ENCODE measurements at places on chromosomes 13 and 19.
A peak's percentile ranks its signal among the peaks of the same experiment; 100 is the strongest.

GRCh38 chr19:45773384-45773783, 4.3 kb upstream of the SIX5 start:
- H3K36me3 ChIP-seq = peaks cover 17% of the 10 kb centered on the region
- no peak for DNase-seq
- peaks cover 5% of the 10 kb centered on the region for H3K4me1 ChIP-seq
- H3K27me3 ChIP-seq = no peaks in the 10 kb centered on the region
- no peak overlapping the region for H3K4me3 ChIP-seq

DNA sequence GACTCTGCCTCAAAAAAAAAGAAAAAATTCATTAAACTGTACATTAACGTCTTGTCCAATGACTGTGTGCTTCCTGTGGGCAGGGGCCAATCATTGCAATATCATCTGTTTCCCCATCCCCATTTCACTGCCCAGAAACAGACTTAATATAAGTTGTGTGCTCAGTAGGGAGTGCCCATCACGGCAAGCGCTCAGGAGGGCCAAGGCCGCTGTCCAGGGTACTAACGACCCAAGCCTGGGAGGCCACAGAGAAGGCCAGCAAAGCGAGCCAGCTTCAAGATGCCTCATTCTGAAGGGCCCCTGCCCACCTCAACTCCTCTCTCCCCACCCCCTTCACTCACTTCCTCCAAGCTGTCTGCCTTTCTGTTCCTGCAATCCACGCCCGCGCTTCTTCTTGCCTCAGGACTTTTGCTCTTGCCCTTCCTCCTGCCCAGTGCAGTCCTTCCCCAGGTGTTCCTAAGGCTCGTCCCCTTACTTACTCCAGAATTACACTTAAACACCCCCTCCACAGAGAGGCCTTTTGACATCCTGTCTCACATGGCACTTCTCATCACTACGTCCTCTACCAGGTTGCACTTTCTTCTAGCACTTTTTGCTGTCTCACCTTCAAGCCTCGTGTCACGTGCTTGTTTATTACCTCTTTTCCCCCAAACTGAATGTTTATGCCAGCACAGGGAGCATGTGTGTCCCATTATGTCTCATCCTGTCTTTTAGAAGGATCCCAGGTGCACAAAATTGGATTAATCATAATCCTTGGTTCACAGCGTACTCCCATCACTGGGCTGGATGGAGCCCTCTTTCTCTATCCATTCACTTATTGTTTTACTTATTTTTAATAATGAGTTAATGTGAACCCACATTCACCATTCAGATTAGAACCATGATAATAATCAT, 11.3 kb upstream of the POU2F2 start:
- no peak overlapping the region for H3K27ac ChIP-seq
- H3K27me3 ChIP-seq = peaks cover 14% of the 10 kb centered on the region
- H3K4me3 ChIP-seq = no peak overlapping the region
- DNase-seq = no peak

DNA sequence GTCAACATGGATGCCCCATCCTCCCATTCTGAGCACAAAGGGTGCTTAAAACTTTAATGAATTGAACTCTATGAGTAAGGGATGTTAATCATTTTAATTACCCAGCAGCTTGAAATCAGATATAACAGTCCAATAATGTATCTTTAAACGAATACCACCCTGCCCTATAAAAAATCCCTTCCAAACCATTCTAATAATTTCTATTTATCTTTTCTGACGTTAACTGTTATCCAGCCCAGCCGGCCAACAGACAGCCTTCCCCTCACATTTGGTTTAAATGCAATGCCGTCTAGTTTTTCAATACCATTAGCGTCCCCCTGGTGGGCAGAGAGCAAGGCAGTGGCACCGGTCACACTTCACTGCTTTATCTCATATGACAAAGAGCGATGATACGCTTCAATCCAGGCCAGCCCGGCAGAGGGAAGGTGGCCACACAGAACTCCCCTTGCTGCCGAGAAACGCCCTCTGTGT, 402.2 kb upstream of the ZNF507 start:
- DNase-seq = no peak
- H3K27me3 ChIP-seq = no peaks in the 10 kb centered on the region
- no peaks in the 10 kb centered on the region for H3K36me3 ChIP-seq

- H3K4me3 ChIP-seq = no peak overlapping the region
- no peak for DNase-seq
These were observed 25.8 kb upstream of the MAP3K10 start for GRCh38 chr19:40165362-40165937.

GRCh38 chr19:13996928-13997630, 9.0 kb downstream of the RFX1 start:
- no peak for DNase-seq
- peaks cover 6% of the 10 kb centered on the region for H3K36me3 ChIP-seq
- H3K4me1 ChIP-seq = peaks cover 5% of the 10 kb centered on the region
- H3K27ac ChIP-seq = no peak overlapping the region
- no peaks in the 10 kb centered on the region for H3K27me3 ChIP-seq
- no peak overlapping the region for H3K4me3 ChIP-seq

DNA sequence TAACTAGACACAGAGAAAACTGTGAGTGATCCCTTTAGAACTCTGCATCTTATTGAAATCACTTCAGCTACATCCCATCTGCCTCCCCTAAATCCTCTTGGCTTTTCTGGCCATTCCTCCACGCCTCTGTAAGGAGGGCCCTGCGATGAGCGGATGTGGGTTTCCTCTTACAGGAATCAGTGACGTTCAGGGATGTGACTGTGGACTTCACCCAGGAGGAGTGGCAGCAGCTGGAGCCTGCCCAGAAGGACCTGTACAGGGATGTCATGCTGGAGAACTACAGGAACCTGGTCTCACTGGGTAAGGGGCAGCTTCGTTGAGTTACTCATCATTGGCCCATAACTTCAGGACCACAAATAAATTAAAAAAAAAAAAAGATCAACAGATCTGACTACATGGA, 18.5 kb downstream of the ZNF71 start:
- no peak overlapping the region for H3K27ac ChIP-seq
- no peak overlapping the region for H3K4me3 ChIP-seq
- no peak for DNase-seq
- H3K4me1 ChIP-seq = no peaks in the 10 kb centered on the region
- no peaks in the 10 kb centered on the region for H3K36me3 ChIP-seq

GRCh38 chr13:97834250-97834649, 119.2 kb upstream of the IPO5 start:
- no peaks in the 10 kb centered on the region for H3K27me3 ChIP-seq
- no peak overlapping the region for H3K27ac ChIP-seq
- H3K4me1 ChIP-seq = no peaks in the 10 kb centered on the region

GRCh38 chr13:36493046-36493445, 60.8 kb downstream of the CCNA1 start:
- no peaks in the 10 kb centered on the region for H3K4me1 ChIP-seq
- H3K4me3 ChIP-seq = no peak overlapping the region
- DNase-seq = no peak
- H3K27me3 ChIP-seq = no peaks in the 10 kb centered on the region

DNA sequence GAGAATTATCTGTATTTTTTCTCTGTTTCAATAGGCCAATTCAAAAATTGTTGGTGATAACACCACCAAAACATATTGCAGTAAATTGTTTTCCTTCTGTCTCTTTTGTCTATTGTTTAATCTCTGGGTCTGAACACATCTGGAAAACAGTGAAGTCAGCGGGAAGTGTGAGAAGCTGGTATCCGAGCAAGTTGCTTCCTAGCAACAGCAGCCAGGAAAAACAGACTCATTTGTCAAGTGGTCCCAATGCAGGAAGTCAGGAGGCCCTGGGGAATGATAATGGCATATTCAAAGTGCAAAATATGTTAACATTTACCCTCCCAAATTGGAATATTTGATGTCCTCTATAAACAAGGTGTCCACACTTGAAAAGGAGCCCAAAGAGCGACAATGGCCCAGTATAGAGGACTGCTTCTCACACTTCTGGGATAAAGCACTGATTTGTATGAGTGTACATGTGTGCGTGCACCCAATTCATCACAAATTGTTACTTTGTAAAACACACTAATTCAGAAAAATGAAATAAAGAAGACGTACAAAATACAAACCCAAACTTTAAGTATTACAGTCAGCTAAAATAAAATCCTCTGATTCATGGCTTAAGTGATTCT, 515.0 kb downstream of the TBC1D4 start:
- H3K4me1 ChIP-seq = no peaks in the 10 kb centered on the region
- no peak for DNase-seq
- no peak overlapping the region for H3K27ac ChIP-seq

DNA sequence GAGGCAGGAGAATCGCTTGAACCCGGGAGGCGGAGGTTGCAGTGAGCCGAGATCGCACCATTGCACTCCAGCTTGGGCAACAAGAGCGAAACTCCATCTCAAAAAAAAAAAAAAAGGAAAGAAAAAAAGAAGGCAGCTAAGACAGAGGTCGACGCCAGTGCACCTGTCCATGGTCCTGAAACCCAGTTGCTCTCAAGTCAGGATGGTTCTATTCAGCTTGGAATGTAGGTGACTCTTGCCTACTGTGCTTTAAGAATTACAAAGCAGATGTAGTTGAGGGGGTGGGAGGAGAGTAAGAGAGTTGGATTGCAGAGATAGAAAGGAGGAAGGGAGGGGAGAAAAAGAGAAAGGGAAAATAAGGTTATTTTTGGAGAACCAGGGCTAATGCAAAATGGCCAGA, 18.7 kb downstream of the CACNG7 start:
- H3K27ac ChIP-seq = no peak overlapping the region
- H3K36me3 ChIP-seq = no peaks in the 10 kb centered on the region
- DNase-seq = no peak
- no peaks in the 10 kb centered on the region for H3K27me3 ChIP-seq
- no peaks in the 10 kb centered on the region for H3K4me1 ChIP-seq
- no peak overlapping the region for H3K4me3 ChIP-seq

DNA sequence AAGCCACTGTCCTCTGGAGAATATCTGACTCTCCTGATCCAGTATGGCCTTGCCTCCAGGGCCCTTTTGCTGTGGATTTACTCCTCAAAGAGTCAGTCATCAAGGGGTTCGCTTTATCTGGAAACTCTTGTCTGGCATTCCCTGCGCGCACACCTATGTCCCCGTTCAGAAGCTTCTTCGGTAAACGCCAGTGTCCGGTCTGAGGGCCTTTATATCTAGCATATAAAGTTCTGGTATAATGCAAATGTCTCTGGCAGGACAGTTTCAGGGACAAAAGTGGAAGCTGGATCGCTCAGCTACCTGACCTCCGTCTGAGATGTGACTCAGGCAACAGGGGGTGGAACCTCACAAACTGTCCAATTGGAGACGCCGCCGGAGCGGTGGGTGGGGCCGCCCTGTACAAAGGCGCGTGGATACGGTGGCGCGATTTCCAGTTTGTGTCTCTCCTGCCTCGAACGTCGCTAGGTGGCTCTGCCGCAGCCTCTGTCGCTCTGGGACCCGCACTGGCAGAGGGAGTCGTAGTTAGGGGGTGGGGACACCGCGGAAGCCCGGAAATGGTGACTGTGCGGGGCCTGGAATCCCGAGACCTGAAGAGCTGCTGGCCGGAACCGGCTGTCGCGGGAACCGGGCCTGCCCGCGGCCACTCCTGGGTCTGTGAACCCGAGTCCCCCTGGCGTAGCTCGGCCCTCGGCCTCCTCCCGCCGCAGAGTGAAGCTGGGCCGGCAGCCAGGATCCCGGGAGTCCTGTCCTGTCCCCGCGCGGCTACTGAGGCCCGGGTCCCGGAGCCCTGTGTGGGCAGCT, 10.6 kb upstream of the ZNF709 start:
- peak overlapping the region; percentile 52 for H3K4me3 ChIP-seq
- peak overlapping the region; percentile 47 for H3K27ac ChIP-seq
- peaks cover 7% of the 10 kb centered on the region for H3K4me1 ChIP-seq
- no peaks in the 10 kb centered on the region for H3K36me3 ChIP-seq
- H3K27me3 ChIP-seq = no peaks in the 10 kb centered on the region

DNA sequence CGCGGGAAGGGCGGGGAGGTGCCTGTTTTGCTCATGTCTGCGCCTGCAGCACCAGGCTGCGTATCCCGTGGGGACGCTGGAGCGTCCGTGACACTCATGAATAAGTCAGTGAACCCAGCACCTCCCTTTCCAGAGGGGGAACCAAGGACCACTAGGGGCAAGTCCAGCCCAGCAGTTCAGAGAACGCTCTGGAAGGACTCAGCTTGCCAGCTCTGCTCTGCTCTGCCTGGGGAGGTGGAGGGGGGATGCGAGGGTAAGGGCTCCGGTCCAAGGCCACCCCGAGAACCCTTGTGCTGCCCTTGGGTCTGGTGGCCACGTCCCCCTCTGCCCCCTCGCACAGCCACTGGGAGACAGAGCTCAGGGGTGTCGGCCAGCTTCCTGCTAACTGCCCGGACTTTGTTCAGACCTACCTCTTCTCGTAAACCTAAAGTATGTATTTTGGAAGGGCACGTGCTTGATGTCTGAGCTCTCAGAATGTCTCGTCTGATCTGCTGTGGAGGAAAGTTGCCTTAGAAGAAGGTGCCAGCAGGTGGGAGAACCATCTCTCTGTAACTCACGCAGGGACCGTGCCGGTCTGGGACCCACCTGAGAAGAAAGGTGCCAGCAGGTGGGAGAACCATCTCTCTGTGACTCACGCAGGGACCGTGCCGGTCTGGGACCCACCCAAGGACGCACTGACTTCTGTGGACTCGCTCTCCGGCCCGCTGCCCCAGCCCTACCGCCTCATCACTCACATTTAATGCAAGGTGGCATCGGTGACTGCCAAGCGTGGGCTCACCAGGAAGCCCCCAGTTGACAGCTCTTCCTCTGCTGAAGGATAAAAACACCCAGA, 34.1 kb downstream of the TMEM255B start:
- no peaks in the 10 kb centered on the region for H3K36me3 ChIP-seq
- no peak for DNase-seq
- H3K4me1 ChIP-seq = peaks cover 4% of the 10 kb centered on the region
- no peak overlapping the region for H3K27ac ChIP-seq
- no peak overlapping the region for H3K4me3 ChIP-seq

GRCh38 chr19:18287836-18288772, 6.7 kb upstream of the JUND start:
- H3K27me3 ChIP-seq = no peaks in the 10 kb centered on the region
- no peaks in the 10 kb centered on the region for H3K36me3 ChIP-seq
- no peak overlapping the region for H3K4me3 ChIP-seq
- H3K27ac ChIP-seq = no peak overlapping the region
- H3K4me1 ChIP-seq = peaks cover 13% of the 10 kb centered on the region
- DNase-seq = no peak

GRCh38 chr13:46355901-46356590, 31.0 kb downstream of the RUBCNL start:
- no peaks in the 10 kb centered on the region for H3K27me3 ChIP-seq
- DNase-seq = no peak
- no peaks in the 10 kb centered on the region for H3K36me3 ChIP-seq
- no peaks in the 10 kb centered on the region for H3K4me1 ChIP-seq

GRCh38 chr13:106846571-106847448, 278.9 kb upstream of the ARGLU1 start:
- no peaks in the 10 kb centered on the region for H3K27me3 ChIP-seq
- H3K4me3 ChIP-seq = no peak overlapping the region
- DNase-seq = no peak
- H3K27ac ChIP-seq = no peak overlapping the region
- no peaks in the 10 kb centered on the region for H3K36me3 ChIP-seq

- H3K4me1 ChIP-seq = no peaks in the 10 kb centered on the region
- no peak overlapping the region for H3K4me3 ChIP-seq
- peaks cover 31% of the 10 kb centered on the region for H3K27me3 ChIP-seq
These were observed 17.6 kb downstream of the TJP3 start for GRCh38 chr19:3725640-3726310.
